A172 (cell line): ENCODE measurements at places on chromosomes 4 and X. TPM values are rescaled to one million over a fixed set of nuclear protein-coding genes. Genes with fewer than 3 reads are reported as not detected.

Gene NXF3
- total RNA-seq = 0.38 and 1.6 TPM in 2 replicates

Gene MUC7
- not detected in 2 replicates for total RNA-seq

Gene GAGE2A
- 2.9 and 16.7 TPM in 2 replicates for total RNA-seq

DNA sequence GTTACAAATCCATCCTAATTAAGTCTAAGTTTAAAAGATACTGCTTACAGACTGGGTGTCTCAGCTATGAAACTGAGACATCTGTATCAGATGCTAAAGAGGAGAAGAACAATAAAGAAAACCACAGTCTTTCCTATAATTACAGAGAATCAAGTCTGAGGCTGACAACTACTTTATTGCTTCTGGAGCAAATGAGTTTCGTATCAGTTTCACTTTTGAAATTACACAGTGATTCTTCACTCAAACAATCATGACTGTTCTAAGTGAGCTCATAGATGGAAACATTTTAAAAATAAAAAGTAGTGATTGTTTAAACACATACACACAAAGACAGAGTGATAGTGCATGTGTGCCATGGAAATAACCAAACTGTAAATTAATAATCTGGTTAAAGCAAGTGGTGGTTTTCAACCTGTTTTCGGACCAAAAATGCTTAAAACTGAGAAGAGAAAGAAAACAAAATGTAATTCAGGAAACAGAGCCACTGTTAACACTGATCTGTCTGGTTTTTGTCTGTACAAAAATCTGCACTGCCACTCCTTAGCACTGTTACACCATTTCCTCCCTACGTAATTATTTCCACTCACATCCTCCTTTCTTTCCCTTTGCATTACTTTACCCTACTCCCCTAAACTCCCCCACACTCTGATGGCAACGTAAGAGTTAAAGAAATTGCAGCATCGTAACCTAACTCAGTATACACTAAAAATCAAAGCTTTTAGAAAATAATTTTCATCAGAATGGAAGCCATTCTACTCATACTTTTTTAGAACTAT is 12.5 kb downstream of the RFC1 start:
- peak; percentile 53 for DNase-seq

DNA sequence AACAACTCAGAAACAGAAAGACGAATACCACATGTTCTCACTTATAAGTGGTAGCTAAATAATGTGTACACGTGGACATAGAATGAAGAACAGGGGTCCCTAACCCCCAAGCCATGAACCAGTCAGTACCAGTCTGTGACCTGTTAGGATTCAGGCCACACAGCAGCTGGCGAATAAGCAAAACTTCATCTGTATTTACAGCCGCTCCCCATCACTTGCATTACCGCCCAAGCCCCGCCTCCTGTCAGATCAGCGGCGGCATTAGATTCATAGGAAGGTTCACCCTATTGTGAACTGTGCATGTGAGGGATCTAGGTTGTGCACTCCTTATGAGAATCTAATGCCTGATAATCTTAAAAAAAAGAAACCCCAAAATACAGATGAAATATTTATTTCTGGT is 1128.7 kb downstream of the NLGN4X start:
- DNase-seq = no peak

DNA sequence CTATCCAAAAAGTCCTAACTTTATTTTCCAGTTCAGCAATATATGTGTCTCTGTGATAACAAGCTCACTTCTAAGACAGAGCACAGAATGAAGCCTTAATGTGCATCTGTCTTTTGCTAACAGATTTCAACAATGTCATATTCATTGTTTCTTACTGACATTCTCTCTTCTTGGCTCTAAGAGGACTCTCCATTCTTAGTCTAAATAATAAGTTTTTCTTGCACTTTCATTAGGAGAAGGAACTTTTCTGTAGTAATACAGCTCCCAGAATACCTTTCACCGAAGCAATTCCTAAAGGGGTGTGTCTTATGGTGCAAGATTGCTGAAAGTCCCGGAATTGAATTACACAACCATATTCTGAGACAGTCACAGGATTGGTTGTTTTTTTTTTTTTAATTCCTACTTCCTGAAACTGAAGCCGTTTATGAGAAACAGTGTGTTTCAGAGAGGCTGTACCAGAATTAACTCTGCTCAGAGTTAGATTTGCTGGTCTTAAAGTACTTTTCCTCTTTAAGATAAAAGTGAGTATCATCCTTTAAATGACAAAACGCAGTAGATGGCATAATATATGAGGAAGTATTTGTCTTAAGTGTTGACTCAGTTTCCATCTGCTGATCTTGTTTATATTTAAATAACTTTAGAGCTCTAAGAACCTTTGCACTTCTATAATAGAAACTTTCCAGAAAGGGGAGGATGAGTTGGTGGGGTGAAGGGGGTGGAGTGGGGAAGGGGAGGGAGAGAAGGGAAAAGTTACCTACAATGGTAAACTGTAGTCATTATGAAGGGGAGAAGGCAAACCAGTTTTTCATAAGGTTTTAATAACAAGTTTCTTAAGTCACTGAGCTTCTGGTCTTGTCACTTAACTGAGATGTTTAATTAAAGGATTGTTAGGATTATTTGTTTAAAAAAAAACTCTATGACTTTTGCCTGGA is at the start of gene ALPK1:
Gene ALPK1, plus strand, starts transcription at position 421 of the 932 bp plus-strand sequence.
- DNase-seq = peak; percentile 81

DNA sequence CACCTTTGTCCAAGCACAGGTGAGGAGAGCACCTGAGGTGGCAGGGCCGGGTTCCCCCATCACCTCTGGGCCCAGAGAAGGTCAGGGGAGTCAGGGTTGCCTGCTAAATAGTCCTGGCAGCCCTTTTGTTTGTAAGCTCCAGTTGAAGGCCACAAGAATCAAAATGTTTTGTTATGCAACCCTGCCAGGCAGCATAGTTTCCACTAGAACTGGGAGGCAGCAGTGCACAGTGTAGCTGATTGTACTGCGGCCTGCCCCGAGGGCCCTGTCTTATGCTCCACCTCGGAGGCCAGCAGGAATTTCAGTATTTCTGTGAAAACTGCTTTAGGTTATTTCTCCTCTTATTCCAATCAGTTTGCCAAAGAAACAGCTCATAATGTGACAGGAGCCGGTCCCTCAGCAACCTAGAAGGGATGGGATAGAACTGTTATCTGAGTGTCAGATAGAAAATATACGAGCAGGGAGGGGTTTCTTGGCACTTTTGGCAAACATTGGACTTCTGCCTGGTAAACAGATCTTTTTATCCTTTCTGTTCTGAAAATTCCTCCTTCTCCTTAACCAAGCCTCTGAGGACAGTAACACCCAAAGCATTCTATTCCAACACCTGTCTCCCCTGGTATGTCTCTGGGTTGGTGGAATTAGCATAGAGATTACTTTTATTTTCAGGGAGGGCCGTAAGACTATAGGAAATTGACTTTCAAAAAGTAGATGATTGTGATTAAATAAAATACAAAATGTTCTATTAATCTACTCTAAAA is 93.6 kb downstream of the LNX1 start:
- DNase-seq = no peak

- DNase-seq = peak; percentile 74
Observed at GRCh38 chrX:24619647-24620046, 27.5 kb downstream of the PCYT1B start.

GRCh38 chr4:113083346-113083745 is 33.9 kb downstream of the ANK2 start:
- DNase-seq = no peak

DNA sequence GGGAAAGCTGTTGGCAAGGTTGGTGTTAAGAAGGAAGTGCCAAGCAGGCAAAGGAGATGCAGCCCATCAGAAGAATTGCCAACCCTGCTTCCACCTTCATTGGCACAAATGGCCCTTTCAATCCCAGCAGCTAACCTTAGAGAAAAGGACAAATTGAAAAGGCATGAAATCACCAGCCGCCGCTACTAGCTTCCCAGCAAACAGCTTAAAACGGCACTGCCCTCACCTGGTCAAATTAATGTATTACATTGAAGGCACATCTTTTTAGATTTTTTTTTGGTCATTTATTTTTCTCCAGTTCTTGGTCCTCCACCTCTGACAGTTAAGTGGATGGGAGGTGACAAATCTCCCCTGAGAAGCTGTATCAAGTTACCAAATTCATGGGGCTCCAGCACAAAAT is 51.0 kb upstream of the NHSL2 start:
- peak; percentile 49 for DNase-seq

- no peak for DNase-seq
Observed at GRCh38 chr4:45438047-45438446, 685.8 kb downstream of the GABRG1 start.
